ENCODE measurements at places on chromosomes 11 and 22.

GRCh38 chr11:116529271-116529670 is 243.5 kb downstream of the BUD13 start:
- no peak for DNase-seq

GRCh38 chr11:13003736-13004493 is 5.2 kb upstream of the RASSF10 start:
- no peak for DNase-seq

- DNase-seq: peak; percentile 88
These were observed 4.7 kb downstream of the LTBP3 start for GRCh38 chr11:65553301-65554001.

DNA sequence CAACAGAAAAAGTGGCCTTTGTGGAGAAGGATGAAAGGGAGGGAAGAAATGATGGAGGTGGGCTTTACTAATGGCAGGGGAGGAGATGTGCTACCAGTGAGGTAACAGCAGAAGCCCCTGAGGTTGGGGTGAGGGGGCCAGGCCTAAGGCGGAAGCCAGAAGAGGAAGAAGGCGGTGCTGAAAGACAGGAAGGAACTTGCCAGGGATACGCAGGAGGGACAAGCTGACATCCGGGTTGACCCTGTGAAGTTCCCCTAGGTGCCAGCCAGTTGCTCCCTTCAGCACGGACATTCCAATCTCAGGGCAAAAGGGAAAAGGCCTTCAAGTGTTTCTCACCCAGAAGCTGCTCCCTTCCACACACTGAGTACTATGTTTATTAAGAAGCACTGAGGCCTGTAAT is 2.3 kb upstream of the TIRAP start:
- DNase-seq: no peak

DNA sequence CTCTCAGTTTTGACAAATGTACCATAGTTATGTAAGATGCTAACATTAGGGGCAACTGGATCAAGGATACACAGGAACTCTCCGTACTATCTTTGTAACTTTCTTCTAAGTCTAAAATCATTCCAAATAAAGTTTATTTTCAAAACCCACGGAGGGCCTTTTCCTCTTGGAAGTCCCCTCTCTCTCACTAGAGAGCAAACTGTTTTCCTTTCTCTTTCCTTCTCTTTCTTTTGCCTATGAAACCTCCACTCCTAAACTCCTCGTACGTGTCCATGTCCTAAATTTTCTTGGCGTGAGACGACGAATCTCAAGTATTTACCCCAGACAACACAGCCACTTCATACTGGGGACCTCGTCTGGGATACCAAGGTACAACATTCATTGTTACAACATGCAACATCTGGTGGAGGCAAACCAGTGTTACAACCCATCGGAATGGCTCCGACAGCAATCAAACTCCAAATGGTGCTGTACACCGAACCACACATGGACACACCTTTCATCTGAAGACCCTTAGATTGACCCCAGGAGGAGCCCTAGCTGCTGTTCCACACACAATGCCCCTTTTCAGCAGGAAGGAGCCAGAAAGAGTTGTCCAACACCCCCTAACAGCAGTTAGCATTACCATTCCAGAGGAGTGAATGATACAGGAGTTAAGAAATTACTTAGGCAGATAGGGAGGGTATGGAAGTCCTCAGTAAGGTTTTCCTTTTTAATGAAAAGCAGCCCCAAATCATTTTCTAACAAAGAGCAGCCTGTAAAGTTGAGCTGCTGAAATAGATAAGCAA is 108.1 kb downstream of the SGSM3 start:
- no peak for DNase-seq

- DNase-seq: no peak
These were observed 322.7 kb upstream of the PLET1 start for GRCh38 chr11:112583261-112583893.
